Right ventricle myocardium superior (tissue), 1 donor: ENCODE measurements at places on chromosomes 12 and 14. TPM values are rescaled to one million over a fixed set of nuclear protein-coding genes. Genes with fewer than 3 reads are reported as not detected.

DNA sequence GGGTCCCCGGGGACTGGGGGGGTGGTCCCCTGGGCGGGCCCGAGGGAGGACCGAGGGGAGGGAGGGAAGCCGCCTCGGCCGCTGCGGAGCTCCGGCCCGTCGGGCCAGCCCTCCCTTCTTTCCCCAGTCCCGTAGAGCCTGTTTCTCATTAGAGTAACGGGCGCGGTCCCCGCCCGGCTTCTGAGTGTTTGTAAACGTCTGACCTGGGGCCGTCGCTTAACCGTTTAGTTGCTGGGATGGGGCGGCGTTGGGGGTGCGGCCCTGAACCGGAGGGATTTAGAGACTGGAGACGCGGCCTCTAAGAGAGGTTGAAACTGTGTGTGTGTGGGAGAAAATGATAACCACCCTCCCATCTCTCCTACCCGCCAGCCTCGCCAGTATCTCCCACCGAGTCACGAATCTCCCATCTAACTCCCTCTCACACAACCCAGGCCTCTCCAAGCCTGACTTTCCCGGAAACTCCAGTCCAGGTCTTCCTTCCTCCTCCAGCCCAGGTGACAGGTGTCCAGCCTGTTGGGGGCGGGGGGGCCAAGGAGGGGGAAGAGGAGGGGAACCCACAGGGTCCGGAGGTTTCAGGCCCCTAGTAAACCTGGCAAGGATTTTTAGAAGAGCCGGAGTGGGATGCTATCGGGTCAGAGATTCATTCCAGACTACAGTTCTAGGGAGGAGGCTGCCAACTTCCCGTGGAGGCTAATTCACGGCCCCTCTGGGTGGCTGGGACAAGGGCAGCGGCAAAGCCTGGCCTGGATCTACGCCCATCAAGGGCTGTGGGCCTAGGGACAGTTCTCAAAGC, 1.1 kb upstream of the NFATC4 start:
- peak; percentile 91 for DNase-seq

Gene LRTM2
- not detected for total RNA-seq

Gene TAS2R19
- 0.51 TPM for total RNA-seq

Gene FGF23
- not detected for total RNA-seq

Gene PLEKHD1
- 0.22 TPM for total RNA-seq

Gene PMCH
- total RNA-seq = not detected

DNA sequence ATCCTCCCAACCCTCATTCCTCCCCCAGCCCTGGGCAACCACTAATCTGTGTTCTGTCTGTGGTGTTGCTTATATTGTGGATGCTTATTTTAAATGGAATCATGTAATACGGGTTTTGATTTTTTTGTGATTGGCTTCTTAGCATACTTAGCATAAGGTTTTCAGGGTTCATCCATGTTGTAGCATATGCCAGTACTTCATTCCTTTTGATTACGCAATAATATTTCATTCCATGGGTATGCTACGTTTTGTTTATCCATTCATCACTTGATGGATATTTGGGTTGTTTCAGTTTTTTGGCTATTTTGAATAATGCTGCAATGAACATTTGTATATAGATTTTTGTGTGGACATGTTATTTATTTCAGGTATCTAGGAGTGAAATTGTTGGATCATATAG, 82.9 kb downstream of the TSPAN9 start:
- DNase-seq = no peak

DNA sequence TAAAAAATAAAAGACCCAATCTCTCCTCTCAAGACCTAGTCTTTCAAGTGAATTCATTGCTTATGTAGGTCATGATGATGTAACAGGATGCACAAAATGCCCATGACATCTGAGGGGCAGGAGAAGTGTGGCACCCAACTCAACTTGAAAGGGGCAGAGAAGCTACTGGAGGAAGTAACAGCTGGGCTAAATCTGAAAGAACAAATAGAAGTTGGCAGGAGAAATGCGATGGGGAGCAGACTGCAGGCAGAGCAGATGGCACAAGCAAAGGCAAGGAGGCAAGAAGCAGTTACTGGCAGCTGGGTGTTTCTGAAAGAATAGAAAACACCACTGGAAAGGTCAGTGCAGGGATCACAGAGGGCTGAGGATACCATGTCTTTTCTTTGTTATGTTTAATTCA, 14.6 kb downstream of the SLC38A4 start:
- no peak for DNase-seq

- no peak for DNase-seq
These were observed 217.0 kb downstream of the SLC25A21 start for GRCh38 chr14:36955376-36955775.

Gene SHMT2
- 26.8 TPM for total RNA-seq

DNA sequence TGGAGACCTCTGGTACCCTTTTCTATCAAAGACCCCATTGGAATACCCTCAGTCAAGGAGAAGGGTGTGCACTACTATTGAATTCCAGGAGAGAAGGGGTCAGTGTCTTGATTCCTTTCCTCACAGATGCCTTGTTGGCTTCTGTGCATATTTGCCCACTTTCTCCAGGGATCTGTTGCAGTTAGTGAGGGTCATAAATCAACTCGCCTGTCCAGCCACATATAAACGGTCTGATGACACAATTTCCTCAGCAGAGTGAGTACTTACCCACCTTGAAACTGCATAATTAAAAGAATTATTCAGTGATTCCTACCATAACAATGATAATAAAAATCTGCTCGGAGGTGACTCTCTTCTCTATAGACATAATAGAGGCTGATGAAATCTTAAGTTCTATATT, 13.9 kb upstream of the DCD start:
- no peak for DNase-seq

DNA sequence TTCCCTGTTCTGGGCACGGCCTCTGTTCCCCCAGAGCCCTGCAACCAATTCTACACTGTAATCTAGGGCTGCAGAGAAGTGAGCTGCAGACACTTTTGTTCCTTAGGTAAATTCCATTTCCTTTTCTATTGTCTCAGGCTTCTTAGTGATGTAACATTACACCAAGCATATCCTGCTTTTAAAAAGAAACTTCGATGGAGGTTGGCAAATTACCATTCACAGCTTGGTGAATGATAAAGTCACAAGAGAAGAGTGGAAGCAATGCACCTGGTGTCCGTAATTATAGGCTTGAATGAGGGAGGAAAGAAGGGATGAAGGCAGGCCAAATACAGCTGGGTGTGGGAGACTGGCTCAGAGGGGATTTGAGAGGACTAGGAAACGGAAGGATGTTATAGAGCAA, 68.6 kb downstream of the PPM1A start:
- DNase-seq = no peak
